Activated CD4-positive, alpha-beta T cell treated with anti-CD3 and anti-CD28 coated beads, Interleukin-10, Interleukin-2, amounts not matched to agents 100 ng/mL and 50 ng/mL, durations not matched to agents 16 hours and 8 hours (primary cell): ENCODE measurements at places on chromosomes 12 and 14.

- DNase-seq: peak; percentile 4
These were observed at the start of gene MYBPC1 for GRCh38 chr12:101594700-101595099. Gene MYBPC1 (plus strand): TSS chr12:101594971. CDS start chr12:101595071, 100 bp downstream.

DNA sequence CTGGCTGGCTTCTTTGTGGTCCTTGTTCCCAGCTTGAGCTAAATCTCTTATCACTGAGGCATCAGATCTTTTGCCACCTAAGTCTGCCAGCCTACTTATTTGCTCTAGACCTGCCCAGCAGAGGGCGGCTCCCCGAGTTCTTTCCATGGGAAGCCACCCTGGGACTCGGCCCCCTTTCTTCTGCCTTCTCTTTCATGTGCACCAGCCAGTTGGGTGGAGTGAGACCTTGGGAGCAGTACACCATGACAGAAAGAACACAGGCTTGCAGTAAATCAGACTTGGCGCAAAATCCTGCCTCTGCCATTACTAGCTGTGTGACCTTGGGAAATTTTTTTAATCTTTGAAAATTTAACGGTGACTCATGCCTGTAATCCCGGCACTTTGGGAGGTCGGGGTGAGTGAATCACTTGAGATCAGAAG is 7.4 kb downstream of the SMAGP start:
- peak; percentile 39 for DNase-seq

DNA sequence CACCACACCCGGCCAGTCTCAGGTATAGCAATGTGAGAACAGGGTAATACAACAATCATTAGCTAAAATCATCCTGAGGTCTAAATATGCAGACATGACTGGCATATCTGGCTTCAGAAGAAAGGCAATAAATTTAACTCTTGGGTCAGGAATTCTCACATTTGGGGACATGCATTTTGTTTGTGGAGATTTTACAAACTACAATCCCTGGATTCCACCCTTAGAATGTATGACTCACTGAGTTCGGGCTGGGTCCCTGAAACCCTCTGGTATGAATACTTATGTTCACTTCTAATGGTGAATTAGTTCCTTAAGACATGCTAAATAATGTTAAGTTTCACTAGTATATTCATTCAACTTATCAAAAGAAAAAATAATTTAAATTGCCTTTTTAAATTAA is 98.9 kb upstream of the HMGA2 start:
- no peak for DNase-seq

GRCh38 chr12:120413901-120414695 is 23.8 kb upstream of the COX6A1 start:
- no peak for DNase-seq

DNA sequence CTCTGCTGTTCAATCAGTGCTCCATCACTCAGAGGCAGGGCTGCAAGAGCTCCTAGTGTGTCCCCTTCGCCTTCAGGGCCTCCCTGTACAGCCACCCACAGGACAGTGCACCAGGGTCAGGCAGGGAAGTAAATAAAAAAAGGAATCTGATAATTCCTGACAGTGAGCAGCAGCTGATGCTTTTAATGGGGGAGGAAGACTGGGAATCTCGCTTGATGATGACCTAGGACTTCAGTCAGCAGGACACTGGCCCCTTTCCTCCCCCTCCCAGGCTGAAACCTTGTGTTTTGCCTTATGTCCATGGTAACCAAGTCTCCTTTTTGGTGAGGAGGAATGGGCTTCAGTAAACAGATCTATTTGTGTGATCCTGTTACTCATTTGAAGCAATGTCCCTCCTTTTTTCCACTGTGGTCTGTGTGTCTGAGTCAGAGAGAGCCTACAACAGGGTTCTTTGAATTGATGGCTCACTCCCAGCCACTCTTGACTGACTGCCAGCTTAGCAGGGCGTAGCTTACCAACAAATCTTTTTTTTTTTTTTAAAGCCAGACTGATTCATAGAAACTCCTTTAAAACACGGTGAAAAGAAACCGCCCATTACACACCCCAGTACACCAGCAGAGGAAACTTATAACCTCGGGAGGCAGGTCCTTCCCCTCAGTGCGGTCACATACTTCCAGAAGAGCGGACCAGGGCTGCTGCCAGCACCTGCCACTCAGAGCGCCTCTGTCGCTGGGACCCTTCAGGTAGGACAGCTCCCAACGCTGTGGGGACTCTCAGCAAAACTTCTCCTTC is at the start of gene EMP1:
EMP1 (plus strand) TSS at position 597 of the 792 bp plus-strand sequence. CDS start 14,785 bp downstream, outside the sequence.
- DNase-seq: peak; percentile 94

GRCh38 chr12:55188573-55188972 is 32.3 kb upstream of the OR10A7 start:
- DNase-seq: no peak
